Activated CD4-positive, alpha-beta T cell treated with anti-CD3 and anti-CD28 coated beads, Interleukin-2, amount 50 U/mL, for 48 hours (primary cell): ENCODE measurements at places on chromosomes 2 and 18.

- DNase-seq: no peak
Measured at GRCh38 chr2:75174981-75175380, 24.3 kb downstream of the TACR1 start.

DNA sequence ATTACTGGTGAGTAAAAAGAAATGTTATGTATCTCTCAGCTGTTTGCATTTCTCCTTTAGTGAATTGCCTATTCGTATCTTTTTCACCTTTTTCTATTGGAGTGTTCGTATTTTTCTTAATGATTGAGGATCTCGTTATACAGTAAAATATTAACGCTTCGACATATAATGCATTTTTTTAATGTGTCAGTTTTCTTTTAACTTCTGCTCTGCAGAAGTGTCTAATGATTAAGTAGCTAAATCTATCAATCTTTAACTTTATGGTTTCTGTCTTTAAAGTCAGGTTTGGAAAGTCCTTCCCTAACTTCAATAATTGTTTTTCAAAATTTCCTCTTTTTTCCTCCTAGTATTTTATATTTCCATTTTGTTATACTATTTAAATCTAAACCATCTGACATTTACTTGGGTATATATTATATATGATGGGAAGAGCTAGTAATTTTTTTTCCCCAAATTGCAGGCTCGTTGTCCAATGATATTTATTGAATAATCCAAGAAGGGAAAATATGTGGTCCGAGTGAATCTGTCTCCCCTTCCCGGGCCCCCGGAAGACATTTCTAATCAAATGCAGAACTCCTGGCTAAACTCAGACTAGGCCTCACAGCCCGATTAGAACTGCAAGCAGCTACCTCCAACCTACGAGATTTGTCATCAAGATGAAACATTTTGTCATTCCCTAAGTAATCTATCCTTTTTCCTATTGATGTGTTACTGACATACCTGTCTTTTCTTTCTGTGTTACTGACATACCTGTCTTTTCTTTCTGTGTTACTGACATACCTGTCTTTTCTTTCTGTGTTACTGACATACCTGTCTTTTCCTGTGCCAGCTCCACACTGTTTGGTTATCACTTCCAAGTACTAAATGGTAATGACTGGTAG is 17.2 kb downstream of the PCBP1 start:
- peak; percentile 64 for DNase-seq

- no peak for DNase-seq
Measured at GRCh38 chr18:60092073-60092472, 192.3 kb downstream of the PMAIP1 start.

- DNase-seq: no peak
Measured at GRCh38 chr2:124970030-124970429, 944.9 kb downstream of the CNTNAP5 start.

GRCh38 chr18:35467624-35468016 is 30.1 kb downstream of the INO80C start:
- no peak for DNase-seq

GRCh38 chr2:52686935-52687334 is 1080.7 kb upstream of the CHAC2 start:
- no peak for DNase-seq

DNA sequence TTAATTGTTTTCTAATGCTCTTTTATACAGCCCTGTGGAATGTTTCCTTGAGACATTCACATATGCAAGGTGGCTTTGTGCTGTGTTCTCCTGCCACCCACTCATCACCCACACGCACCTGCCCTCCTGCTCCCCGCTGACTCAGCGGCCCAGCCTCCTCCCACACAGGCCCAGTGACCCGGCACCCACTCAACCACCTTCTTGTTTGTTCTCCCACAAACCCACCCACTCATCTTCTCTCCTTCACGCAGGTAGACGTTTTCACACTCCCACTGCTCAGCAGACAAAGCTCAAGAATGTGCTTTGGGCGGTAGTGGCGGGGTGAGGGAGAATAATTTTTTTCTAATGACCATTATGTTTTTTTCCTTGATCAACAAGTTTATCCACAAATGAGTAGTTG is 28.6 kb upstream of the NEMP2 start:
- peak; percentile 28 for DNase-seq

- DNase-seq: no peak
Measured at GRCh38 chr2:97891611-97892010, 104.1 kb downstream of the TMEM131 start.

DNA sequence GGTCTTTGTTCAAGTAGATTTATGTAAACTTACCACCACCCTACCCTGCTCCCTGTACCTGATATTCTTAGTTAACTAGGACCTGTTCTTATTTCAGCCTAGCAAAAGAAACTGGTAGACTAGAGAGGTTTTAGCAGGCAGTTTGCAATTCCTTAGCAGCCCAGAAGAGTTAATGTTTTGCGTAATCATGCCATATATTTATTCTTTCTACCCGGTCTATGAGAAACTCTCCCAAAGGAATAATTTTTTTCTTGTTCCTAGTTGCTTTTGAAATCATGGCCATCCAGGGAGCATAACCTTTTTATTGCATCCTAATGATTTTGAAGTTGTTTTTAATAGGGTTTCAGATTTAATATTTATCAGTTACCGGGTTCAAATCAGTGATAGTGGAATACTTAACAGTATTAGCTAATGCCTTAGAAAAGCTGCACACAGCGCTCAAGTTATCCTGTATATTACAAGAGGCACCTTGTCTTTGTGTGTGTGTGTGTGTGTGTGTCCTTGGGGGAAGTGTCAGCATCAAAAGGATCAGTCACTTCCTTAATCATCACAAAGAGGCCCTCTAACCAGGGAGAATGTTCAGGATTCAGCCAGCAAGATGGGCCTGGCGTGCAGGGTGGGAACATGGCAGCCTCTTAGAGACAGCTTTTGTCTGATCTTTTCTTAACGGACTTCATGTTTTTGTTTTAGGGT is 52.9 kb downstream of the CABLES1 start:
- DNase-seq: no peak

- DNase-seq: peak; percentile 6
Measured at GRCh38 chr2:229980431-229981184, 58.3 kb downstream of the FBXO36 start.

GRCh38 chr18:49835405-49835804 is 22.1 kb upstream of the ACAA2 start:
- no peak for DNase-seq

GRCh38 chr2:215553946-215554345 is 118.1 kb upstream of the FN1 start:
- DNase-seq: no peak

DNA sequence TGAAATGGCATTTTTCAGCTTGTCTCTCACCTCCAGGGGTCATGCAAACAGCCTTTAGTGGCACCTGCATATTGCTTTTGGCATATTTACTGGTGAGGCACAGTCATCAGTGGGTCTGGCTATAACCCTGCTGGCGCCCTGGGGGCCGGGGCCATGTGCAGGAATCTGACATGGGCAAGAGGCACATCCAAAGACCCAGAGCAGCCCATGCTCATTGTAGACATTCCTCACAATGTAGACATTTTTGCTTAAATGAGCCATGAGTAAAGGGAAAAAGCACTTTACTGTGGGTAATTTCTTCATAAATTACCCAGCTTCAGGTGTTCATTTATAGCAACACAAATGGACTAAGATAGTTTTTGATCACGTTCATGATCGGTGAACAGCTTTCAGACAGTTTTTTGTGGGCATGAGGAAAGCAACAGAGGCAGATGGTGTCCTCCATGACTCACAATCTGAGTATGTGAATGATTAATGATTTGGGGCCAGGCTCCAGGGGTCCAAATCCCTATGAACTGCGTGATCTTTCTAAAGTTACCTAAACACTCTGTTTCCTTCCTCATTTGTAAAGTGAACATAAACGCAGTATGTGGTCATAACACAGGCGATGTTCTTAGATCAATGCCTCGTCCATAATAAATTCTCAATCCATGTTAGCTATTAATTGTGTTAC is 85.8 kb downstream of the LIPG start:
- DNase-seq: no peak

- DNase-seq: no peak
Measured at GRCh38 chr2:1546901-1547300, 133.6 kb downstream of the TPO start.

DNA sequence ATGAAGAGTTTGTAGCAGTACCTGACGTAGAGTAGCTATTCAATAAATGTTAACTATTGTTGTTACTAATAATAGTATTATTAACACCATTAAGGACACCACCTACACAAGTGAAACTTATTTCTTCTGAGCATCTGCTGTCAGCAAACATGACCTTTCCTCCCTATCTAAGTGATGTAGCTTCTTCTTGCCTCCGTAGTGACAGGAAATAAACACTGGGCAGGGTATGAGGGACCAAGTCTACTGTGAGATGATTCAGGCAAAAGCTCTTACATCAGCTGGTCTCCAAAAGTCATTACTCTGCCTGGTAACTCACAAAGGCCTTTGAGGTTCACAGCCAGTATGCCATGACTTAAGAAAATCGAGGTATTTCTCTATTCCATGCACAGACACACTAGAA is 750.5 kb downstream of the CPS1 start:
- no peak for DNase-seq

DNA sequence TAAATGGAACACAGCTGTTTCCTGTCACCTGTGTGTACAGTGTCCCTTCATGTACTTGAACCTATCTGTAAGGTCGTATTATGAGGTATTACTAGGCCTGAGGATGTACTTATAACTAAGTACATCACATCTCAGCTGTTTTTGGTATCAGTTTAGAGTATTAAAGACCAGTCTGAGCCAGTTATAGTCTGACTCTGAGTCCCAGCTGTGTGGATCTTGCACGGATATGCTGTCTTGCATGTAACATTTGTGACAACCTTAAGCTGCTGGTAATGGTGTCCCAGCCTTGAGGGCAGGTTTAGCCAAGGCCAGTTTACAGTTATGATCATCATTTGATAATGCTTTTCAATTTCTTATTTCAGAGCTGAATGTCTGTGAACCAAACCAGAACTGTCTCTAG is 496.3 kb downstream of the SLC4A3 start:
- no peak for DNase-seq

DNA sequence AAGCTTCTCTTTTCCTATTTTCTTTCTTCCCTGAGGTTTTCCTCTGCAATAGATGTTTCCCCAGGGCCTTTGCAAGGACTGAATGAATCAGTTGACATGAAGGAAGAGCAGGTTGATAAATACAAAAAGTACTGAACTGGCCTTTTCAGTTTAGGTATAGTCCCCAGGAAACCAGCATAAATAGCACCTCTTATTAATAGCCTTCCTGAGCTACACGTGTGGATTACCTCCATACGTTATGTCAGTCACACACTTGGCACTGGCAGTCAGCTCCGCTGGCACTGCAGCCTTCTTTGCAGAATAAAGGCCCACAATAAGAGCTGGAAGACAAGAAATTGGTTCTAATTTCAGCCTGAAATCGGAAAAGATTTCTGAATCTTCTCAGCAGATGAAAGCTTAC is 60.7 kb downstream of the KCTD18 start:
- DNase-seq: no peak

DNA sequence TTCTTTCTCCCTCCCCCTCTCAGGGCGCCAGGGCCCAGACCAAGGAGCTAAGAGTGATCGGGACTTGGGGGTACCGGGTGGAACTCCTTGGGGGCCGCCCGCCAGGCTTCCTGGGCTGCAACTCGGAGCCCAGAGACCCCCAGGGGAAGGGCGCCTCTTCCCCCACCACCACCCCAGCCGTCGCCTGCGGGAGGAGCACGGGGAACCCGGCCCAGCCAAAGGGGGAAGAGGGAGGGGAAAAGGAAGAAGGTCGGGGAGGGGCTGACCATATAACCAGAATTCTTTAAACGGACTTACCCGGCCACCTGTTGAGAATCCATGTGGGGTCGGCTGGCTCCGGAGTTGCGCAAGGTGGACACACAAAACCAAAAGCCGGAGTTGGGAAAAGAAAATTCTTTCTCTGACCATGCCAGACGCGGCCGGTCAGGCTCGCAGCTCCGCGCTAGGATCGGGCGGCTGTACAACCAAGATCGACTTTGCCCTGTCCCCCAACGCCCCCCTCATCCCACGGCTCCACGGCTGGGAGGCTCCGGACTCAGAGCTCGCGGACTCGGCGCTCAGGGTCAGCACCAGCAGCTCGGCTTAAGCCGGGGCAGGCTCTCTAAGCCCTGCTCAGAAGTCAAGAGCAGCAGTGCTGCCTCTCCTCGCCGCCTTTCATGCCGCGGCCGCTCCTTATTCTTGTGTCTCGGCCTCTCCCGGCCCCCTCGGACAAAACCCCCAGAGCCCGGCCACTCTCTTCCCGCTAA is 6.3 kb upstream of the SIX3 start:
- DNase-seq: no peak

GRCh38 chr2:74188696-74189095 is 9.7 kb upstream of the MTHFD2 start:
- no peak for DNase-seq

GRCh38 chr2:152336119-152336853 is 1.3 kb downstream of the FMNL2 start:
- DNase-seq: peak; percentile 5

GRCh38 chr18:28669165-28669564 is 492.2 kb upstream of the CDH2 start:
- DNase-seq: no peak

DNA sequence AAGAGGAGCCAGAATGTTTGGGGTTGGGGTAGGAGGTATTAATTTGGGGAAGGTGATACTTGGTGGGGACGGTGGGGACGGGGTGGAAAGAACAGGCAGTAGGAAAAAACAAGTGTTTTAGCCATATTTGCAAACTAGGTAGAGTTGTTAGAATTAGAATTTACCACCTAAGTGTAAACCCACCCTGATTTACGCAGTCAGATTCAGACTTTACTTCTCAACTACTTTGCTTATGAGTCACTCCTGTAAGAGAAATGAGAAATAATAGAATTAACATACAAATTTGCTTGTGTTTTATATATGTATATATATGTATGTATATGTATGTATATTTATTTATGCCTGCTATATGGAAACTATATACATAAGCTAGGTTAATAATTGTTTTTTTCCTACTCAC is 1168.2 kb upstream of the ZEB2 start:
- DNase-seq: no peak

- DNase-seq: no peak
Measured at GRCh38 chr2:235851828-235852525, 316.2 kb downstream of the GBX2 start.

DNA sequence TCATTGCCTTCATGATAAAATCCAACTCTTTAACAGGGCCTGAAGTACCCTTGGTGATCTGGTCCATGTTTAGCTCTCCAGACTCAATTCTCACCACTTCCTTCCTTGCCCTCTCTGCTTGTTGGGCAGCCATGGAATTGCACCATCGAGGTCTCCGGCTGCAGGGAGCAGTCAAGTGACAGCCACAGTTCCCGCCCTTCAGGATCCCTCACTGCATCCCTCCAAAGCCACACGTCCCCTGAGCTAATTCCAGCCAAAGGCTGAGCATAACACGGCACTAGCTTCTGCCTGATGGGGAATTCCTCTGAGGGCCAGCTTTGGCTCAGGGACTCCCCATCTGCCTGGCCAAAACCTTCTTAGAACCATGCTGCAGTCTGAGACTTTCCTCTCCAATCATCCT is 47.4 kb upstream of the SLC1A4 start:
- DNase-seq: no peak

GRCh38 chr2:45851576-45852304 is 200.3 kb downstream of the PRKCE start:
- DNase-seq: no peak

DNA sequence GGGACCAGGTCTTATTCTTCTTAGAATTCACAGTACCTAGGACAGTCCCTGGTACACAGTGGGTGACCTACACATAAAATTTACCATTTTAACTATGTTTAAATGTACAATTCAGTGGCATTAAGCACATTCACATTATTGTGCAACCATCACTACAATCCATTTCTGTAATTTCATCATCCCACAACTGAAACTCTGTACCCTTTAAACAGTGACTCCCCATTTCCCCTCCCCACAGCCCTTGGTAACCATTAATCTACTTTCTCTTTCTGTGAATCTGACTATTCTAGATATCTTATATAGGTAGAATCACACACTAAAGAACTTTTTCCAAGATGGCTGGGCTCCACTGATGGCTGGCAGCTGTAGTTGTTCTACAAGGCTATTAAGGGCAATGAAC is 41.6 kb downstream of the GFPT1 start:
- DNase-seq: no peak
